ENCODE measurements at places on chromosomes 13 and 19. TPM values are rescaled to one million over a fixed set of nuclear protein-coding genes. Genes with fewer than 3 reads are reported as not detected.

GRCh38 chr19:21505459-21506451 is at the start of gene ZNF429:
TSS of gene ZNF429 (plus strand) at chr19:21505602. CDS start at chr19:21505772, 170 bp downstream.
- DNase-seq: peak; percentile 98

- DNase-seq: no peak
Observed at GRCh38 chr19:8206147-8207087, 2.8 kb upstream of the CERS4 start.

GRCh38 chr13:47258384-47258783 is 361.5 kb upstream of the HTR2A start:
- no peak for DNase-seq

- DNase-seq: no peak
Observed at GRCh38 chr19:13082192-13083007, 20.3 kb downstream of the LYL1 start.

DNA sequence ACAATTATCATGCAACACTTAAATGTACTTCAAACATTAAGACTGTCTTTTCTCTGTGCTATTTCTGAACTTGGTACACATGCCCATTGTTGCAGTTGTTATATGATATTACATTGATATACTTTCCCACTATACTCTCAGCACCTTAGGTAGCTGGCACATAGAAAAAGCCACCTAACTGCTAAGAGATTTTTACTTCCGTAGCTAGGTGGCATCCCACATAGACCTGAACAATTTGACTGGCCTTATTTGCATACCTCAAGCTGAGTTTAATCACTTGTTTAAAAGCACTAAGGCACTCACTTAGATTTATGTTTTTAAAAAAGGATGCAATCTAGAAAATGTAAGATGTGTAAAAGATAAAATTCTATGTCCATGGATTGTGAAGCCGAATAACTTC is 194.2 kb downstream of the POU4F1 start:
- DNase-seq: no peak

- peak; percentile 56 for DNase-seq
Observed at GRCh38 chr13:108700422-108701170, 71.2 kb downstream of the MYO16 start.

CEACAM4 gene
- not detected for total RNA-seq

- peak; percentile 16 for DNase-seq
Observed at GRCh38 chr13:105735281-105735680, 800.2 kb downstream of the EFNB2 start.

DNA sequence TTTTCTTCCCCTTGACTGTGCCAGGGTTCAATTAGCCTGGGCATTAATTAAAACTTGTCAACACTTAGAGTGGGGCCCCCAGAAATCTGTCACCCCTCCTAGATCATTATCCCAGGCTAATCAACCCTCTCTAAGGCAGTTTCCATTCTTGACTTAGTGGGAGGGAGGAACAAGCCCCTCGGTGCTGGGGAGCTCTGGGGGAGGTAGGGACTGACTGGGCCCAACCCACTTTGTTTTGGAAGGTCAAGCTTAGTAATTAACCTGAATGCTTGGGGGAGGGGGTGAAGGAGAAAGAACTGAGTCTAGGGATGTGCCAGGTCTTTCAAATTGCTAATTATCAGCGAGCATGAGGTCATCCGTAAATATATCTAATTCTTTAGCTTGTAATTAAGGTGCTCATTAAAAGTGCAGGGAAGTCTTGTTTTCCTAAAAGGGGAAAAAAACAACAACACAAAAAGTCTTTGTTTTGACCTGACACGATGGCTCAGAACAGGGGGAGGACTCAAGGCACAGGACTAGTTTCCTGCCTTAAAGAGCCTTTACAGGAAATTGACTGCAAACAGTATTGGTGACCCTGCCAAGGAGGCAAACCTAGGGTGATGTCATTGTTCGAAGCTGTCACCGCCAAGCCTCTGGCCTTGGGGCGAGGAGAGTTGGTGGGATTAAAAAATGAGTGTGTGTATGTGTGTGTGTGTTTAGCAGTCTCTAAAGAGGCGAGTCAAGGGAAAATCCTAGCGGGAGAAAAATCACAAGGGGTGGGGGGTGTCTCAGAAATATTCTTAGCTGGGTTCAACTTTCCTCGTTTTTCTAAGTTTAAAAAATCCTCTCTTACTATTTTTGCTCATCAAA is 19.4 kb downstream of the ACTN4 start:
- peak; percentile 90 for DNase-seq

GTF3A gene
- 131 TPM for total RNA-seq

DNA sequence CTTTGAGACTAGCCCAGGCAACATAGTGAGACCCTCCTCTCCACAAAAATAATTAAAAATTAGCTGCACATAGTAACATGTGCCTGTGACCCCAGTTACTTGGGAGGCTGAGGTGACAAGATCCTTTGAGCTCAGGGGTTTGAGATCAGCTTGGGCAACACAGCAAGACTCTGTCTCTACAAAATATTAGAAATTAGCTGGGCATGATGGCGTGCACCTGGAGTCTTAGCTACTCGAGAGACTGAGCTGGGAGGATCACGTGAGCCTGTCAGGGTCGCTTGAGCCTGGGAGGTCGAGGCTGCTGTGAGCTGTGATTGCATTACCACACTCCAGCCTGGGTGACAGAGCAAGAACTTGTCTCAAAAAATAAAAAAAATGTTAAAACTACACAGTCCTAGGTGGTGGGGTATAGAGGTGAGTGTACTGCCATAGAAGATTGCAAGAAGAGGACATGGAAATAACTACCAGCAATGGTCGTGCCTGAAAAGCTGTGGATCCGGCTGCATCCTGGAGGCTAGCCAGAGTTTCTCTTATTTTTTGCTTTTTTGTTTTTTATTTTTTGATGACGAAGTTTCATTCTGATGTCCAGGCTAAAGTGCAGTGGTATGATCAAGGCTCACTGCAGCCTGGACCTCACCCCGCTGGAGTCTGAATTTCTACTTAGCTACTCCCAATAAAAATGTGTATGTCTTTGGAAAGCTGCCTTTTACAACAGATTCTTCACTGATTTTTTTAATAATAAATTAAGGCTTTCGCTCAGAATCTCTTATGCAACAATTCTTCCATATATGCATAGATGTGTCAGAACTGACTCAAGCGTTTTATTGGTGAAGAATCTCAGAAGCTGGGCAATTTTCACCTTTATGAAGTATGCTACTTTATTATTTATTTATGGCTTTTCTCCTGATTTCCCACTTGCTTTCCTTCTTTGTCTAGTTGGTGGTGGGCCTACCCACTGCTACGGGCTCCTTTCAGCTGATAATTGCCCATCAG is 393.8 kb downstream of the TSHZ3 start:
- peak; percentile 12 for DNase-seq

DNA sequence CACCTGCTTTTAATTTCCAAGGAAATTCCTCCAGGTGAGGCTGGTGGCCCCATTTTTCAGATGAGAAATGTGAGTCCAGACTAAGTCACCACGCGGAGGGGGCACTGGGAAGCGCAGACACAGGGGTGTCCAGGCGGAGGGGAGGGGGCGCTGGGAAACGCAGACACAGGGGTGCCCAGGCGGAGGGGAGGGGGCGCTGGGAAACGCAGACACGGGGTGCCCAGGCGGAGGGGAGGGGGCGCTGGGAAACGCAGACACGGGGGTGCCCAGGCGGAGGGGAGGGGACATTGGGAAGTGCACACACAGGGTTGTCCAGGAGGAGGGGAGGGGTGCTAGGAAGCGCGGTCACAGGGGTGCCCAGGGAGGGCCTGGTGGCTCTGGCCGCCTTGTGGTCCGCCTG is 3.5 kb downstream of the GRK1 start:
- DNase-seq: no peak

LILRA1 gene
- 0.31 TPM for total RNA-seq

CDC42EP5 gene
- total RNA-seq: 39.4 TPM

DNA sequence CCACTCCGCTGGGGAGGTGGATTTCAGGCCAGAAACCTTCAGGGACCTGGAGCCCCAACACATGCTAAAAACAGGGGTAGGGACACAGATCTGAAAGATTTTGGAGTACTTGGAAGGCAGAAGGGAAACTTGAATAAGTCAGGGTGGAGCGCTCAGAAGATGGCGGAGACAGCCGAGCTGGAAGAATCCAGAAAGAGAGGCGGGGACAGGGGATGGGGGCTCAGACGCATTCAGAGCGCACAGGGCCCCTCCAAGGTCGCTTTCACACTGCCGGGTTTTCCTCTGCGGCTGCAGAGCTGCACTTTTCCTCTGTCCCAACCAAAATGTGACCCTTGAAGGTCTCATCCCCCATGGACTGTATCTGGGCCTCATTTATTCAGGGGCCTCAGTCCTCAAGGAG is 56.9 kb downstream of the ERICH4 start:
- no peak for DNase-seq

DNA sequence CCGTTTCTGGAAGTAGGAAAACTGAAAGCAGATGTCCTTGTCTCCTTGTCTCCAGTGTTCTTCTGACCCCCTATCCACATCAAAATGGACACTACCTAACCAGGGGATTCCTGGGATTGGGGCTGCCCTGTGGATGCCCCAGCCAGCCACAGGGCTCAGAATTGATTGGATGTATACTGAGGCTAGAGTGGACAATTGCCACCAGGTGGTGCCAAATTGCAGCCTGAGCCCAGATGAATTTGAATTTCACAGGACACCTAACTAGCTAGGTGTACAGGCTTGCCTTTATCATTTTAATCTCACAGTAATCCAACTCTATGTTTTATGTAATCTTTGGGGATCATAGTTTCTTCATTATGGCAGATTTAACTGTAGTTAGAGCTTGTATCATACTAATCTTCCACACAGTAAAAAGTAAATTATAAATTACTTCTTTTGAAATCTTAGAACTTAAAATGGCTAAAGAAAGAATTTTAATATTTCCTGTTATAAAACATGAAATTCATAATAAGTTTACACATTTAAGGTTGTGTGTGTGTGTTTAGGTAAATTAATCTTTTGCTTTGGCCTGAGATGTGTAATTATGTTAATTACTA is 58.0 kb downstream of the PIBF1 start:
- DNase-seq: peak; percentile 35

Measured in muscle of leg (tissue), 16 donors.